ENCODE measurements at places on chromosomes 7 and 10.

DNA sequence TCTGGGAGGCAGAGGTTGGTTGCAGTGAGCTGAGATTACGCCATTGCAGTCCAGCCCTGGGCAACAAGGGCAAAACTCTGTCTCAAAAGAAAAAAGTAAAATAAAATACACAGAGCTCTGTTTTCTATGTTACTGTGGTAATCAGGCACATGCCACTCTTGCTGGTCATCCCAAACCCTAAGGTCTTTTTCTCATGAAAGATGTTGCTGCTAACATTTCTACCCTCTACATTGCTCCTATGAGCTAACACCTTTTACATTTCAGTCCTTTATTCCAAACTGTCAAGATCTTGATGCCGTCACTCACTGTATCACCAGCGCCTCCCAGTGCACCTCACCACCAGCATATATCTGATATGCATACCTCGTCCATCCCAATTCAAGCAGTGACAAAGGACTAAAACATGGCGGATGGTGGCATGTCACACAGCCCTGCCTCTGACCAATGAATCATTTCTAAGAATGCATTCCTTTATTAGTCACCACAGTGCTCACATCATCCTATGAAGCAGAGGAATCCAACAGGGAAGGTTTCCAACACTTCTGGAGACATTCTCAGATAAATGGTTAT, 4.3 kb downstream of the DAGLB start:
- no peak for DNase-seq

GRCh38 chr7:115060095-115060870, 138.4 kb downstream of the MDFIC start:
- no peak for DNase-seq

DNA sequence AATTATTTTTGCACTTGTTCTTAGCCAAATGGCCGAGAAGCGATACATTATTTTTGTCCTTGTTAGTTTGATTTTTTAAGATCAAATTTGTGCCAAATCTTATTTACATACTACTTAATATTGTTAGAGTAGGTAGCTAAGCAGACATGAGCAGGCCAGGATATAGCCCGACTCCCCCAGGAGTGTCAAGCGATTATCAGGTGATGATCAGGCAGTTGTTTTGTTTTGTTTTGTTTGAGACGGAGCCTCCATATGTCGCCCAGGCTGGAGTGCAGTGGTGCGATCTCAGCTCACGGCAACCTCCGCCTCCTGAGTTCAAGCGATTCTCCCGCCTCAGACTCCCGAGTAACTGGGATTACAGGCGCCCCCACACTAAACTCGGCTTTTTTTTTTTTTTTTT, 71.1 kb downstream of the LYZL2 start:
- no peak for DNase-seq

DNA sequence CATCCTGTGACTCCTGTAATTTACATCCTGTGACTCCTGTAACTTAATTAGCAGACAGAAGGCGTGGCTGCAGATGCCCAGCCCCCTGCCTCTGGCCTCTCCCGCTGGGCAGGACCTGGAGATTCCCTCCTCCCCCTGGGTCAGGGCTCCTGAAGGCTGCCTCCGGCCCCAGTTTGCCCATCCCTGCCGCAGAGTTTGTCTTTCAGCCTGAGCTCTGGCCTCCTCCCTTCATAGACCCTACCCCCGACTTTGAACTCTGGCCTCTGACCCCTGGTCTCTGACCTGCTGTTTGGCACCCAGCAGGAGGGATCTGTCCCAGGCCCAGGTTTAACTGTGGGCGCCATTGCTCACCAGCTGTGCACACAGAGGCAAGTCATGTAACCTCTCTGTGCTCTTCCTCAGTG, 45.6 kb downstream of the ELFN1 start:
- DNase-seq: no peak

- DNase-seq: no peak
Observed at GRCh38 chr7:43871064-43871463, 1.7 kb upstream of the MRPS24 start.

- DNase-seq: no peak
Observed at GRCh38 chr7:48087349-48087748, 1.7 kb upstream of the UPP1 start.

GRCh38 chr10:35020481-35020880, 69.7 kb downstream of the CUL2 start:
- no peak for DNase-seq

GRCh38 chr7:47534322-47535034, 47.4 kb downstream of the TNS3 start:
- no peak for DNase-seq

DNA sequence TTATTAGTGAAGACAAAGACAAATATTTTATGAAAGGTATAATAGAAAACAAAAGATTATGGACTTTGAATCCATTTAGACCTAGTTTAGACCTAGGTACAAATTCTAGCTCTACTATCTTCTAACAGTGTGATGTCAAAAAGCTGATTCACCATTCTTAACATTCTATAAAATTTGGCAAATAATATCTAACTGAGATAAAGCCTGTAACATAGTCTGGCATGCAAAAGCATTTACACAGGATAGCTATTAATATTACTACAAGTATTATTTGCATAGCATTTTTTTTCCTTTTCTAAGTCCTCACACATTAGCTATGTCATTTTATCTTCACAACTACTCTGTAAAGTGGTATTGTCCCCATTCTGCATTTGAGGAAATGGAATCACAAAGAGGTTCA, 179.6 kb upstream of the LRRTM3 start:
- DNase-seq: no peak

GRCh38 chr10:121104476-121105111, 253.4 kb downstream of the WDR11 start:
- DNase-seq: no peak

DNA sequence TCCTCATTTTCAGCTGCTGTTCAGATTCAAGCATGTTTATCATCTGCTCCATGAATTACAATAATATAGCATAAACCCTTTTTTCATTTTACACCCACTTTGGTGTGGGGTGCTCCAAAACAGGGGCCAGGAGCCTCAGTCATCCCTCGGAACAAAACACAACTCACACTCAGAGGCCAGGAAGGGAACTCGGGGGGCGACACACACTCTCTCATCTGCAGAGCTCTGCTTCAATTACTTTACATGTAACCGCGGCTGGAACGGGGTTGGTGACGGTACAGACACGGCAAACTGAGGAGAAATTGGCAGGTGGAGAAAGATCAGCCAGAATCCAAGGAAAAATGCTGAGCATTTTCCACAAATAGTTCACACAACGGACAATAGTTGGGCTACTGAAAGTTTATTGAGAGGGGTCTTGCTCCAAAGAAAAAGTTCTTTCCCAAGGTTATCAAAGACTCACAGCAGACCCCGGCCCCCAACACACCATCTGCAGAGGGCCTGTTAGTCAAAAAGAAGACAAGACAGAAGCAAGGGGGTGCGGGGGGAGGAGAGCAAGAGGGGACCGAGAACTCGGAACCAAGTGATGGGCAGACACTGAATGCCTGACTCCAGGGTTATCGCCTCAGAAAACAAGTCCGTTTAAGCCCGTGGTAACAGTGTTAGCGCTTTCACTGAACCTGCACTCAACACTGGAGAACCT, 20.5 kb downstream of the DIP2C start:
- no peak for DNase-seq

DNA sequence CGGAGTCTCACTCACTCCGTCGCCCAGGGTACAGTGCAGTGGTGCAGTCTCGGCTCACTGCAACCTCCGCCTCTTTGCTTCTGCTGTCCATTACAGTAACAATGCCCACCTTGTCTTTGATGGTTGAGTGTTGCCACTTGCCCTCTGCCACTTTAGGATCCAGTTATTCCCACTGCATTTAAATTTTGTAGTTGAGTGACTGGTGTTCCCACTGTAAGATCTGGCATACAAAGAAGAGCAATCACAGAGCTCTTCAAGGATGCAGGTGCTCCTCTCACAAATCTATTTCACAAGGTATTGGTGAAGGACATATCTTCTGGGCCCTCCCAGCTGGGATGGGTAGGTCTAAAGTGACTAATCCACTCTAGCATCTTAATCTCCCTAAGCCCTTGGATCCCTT, 12.6 kb downstream of the PTER start:
- DNase-seq: no peak

DNA sequence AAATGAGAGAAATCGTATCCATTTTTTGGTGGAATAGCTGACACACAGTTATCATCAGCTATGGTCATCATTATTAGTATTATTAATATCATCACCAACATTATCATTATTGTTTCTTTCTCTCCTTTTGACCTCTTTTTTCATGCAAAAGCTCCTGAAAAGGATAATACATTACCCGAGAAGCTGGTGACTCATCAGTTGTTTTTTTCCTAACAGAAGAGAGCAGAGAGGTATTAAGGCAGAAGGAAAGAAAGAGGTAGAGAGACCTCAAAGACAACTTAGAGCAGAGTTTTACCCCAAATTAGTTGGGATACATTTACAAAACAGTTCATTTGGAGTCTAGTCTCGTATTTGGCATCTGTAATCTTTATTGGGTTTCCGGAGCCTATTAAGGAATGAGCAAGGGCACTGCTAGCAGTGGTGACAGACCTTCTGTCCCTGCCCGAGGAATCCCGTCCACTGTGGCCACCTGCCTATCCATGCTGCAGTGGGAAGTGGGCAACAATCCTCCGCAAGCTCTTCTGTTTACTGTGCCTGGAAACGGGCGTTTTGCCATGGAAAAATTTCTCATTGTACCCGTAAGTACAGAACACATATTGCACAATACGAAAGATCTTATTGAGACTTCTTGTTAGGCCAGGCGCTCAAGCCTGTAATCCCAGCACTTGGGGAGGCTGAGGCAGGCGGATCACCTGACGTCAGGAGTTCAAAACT, 170.0 kb upstream of the MKLN1 start:
- no peak for DNase-seq

GRCh38 chr10:118241229-118242137, 100.6 kb downstream of the FAM204A start:
- DNase-seq: peak; percentile 45

DNA sequence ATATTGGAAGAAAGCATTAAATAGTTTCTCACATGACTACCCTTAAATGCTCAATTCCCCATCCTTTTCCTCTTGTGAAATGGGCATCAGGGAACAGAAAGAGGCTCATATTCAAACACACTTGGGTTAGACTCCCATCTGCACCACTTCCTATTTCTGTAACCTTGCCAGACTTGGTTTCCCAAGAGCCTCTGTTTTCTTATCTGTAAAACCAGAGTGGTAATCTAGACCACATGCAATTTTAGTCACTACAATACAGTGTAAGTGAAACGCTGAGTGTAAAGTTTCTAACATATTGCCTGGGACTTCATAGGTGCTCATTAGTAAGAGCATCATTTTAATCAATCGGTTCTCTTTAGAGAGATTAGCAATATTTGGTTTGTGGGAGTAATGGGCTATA, 136.3 kb downstream of the SORCS1 start:
- DNase-seq: no peak

GRCh38 chr7:112448891-112449290, 1.4 kb upstream of the IFRD1 start:
- no peak for DNase-seq

- DNase-seq: peak; percentile 48
Observed at GRCh38 chr10:119449760-119450461, 92.6 kb downstream of the RGS10 start.

GRCh38 chr10:59362959-59363381, 621 bp upstream of the FAM13C start:
- peak; percentile 19 for DNase-seq

DNA sequence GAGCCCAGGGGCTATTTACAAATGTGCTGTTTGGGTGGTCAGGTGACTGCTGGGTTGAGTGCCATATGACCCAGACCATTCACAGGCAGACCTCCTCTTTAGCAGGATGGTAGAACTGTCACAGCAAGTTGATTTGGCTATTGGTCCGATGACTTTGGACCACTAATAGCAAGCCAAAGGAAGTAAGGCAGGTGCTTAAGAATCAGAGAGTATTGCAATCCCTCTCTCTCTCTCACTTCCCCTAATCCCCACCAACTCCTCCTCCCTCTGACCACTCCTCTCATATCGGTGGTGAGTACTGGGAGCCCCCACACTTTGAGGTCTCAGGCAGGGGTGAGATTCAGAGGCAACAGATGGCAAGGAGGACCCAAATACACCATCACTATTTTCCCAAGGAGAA, 165.3 kb downstream of the TRIL start:
- DNase-seq: peak; percentile 19

DNA sequence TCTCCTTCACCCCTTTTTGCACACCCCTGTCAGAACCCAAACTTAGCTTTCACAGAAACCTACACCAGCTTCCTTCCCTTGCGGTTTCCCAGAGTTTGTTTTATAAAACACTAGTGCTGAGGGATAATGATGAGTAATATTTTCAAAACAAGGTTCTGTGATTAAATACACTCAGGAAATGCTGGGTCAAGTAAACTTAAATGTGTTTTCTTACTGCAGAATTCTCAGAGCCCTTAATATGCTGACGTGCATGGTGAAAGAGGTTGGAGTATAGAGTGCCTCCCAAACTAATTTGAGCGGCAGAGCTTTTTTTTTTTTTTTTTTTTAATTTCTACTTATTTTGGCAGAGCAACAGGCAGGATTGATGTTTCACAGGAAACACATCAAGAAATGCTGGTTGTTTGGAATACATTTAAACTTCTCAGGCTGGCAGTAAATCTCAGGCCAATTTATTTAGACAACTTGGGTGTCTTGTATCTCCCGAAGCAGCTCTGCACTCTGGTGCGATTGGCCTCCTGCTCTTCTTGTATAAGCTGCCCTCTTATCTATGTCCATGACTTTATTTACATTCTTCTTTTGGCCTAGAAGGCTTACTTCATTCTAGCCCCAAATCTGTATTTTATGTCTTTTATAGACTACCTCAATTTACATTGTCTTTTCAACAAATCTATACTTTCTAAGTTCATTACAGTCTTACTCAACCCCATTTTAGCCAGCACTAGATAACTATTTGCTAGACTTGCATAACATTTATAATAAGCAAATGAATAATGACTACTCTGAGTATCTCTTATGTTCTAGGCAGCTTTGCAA, 165.4 kb downstream of the BMPER start:
- no peak for DNase-seq

DNA sequence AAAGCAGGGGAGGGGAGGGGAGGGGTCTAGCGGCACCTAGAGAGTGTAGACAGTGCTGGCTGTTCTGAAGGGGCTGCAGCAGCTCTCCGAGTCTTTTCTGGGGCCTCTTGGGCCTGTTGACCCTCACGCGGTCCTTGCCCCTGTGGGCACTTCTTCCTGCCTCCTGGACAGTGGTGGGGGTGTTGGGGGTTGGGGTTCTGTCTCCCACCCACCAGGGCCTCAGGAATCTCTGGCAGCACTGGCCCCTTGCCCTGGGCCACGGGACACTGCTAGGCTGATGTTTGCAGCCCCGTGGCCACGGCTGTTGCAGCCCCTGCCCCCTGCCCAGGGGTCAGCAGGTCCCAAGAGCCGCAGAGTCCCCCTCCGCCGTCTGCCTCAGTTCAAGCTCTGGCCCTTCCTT, 68.9 kb upstream of the INPP5A start:
- DNase-seq: no peak

- DNase-seq: no peak
Observed at GRCh38 chr10:1156616-1156886, 100.4 kb downstream of the WDR37 start.

DNA sequence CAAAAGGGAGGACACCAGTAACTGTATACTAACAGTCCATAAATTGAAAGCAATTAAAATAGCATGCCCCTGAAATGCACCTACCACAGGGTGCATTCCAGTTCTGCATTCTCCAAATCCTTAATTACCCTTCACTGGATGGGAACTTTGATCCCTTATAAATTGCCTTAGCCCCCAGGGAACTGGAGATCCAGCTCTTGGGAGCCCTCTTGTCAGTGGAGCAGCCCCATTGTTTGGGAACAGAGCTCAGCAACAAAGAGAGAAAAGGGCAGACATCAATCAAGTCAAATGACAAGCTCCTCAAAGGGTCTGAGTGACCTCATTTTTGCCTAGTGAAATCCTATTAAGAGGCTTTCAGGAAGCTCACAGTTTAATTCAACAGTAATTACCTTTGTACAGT, 472.6 kb downstream of the XPNPEP1 start:
- DNase-seq: no peak

All from GM20000 (cell line).